ENCODE measurements at places on chromosomes 1 and 21.

GRCh38 chr1:94071976-94072375 is 49.0 kb downstream of the ABCA4 start:
- no peak for DNase-seq

GRCh38 chr1:211735208-211736170 is 60.1 kb upstream of the NEK2 start:
- no peak for DNase-seq

- no peak for DNase-seq
Measured at GRCh38 chr1:203799971-203800370, 4.5 kb downstream of the ZBED6 start.

DNA sequence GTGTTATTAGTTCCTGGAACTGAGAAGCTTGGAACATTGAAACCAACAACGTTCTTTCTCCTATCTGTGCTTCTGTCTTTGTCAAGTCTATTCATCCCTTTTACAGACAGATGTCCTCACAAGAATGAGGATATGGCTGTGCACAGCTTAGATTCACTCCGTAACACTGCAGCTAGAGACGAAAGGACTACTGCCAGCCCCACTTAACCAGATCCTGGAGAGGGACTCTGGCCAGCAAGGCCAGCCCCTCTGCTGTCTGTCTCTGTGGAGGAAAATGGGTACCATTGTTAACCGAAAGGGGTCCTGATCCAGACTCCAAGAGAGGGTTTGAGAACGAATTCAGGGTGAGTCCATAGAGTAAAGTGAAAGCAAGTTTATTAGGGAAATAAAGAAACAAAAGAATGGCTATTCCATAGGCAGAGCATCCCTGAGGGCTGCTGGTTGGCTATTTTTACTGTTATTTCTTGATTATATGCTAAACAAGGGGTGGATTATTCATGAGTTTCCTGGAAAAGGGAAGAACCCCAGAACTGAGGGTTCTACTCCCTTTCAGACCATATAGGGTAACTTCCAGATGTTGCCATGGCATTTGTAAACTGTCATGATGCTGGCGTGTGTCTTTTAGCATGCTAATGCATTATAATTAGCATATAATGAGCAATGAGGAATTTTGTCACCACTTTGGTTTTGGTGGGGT is 17.4 kb upstream of the USP24 start:
- no peak for DNase-seq
